ENCODE measurements at places on chromosomes 12 and 14.

DNA sequence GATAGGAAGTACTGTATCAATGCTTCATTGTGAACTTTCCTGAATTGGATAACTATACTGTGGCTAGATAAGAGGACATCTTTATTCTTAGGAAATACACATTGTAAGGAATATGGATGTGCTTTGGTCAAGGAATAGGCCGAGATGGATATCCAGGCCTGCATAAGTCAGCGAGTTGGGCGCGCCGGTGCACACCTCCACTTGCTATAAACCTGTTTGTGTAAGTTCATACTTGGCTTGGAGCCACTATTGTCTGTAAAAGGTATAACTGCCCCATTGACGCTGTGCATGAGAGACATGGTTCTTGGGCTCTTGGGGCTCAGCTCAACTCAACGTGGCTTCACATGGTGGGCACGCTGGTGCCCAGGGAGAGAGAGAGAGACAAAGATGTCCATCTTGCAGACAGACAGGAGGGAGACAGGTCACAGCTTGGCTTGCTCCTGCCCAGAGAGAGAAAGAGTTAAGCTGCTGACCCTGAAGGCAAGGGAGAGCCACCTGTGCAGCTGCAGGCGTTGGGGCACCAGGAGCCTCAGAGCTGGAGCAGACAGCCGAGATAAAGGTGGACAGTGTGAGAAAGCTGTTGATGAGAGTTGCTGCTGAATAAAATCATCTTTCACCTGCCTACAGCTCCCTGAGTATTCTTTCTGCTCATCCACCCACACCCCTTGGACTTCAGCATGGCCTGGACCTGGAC is 34.1 kb upstream of the COCH start:
- no peak for DNase-seq

DNA sequence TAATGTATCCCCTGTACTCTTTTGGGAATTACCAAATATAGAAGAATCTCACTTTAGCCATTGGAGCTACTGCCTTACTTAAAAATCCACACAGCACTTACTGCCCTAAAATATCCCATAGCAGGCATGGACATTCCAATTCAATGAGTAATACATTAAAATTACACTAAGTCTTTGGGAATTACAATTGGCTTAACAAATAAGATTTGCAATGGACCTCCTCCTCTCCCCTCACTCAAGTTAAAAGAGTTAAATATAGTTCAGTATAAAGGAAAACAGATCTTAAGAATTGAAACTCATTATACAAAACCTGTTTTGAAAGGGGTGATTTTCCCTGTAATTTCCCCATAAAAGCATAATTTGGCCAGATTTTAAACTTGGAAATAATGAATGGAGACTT is 477.1 kb downstream of the SLC16A7 start:
- no peak for DNase-seq

DNA sequence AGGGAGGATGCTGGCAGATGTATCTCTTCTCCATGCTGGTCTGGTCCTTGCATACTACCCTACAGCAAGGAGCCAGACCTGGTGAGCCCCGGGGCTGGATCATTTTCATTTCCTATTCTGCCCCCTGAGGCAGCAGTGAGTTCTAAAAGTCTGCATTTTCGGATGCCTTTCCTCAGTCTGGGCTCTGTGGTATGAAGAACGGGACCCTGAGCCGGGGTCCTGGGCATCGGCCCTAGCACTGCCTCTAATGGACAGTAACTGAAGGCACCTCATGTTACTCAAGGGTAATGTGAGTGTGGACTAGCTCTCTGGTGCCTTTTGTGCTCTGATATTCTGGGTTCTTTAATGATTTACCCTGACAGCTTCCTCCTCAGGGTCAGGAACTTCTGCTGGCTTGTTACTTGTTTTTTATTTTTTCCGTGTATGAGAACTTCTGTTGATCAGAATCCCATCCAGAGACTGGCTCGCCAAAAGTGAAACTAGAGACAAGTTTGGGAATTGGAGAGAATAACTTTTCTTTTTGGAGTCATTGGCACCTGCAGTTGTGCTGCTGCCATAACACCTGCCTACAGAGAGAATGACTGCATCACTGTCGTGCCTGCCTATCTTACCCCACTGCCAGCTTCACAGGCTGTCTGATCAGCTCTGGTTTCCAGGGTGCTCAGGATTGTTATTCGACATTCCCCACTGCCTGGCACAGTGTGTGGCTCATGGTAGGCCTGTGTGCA is 62.3 kb downstream of the SUSD6 start:
- no peak for DNase-seq

DNA sequence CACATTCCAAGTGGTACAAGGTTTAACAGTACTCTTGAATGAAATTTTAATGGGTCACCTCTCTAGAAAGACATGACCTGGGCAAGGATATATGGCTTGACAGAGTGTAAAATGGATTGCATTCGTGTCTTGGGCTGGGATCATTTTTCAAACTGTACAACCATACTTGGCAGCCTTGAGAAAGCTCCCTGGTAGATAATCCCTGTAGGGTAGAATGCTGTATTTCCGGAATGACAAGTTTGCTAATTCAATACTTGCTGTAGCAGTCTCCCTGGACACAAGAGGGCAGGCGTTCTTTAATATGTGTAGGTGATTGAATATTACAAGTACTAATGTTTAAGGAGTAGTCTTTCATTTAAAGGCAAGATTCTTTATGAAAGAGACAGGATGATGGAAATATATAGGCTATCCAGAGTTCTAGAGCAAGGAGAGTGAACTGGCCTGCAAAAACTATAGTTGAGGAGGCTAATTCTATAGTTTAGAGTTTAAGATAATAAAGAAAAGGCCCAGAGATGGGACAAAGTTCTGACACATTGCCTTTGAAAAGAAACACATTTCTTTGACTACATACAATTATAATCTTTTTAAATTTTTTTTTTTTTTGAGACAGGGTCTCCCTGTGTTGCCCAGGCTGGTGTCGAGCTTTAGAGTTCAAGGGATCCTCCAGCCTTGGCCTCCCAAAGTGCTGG is 53.4 kb downstream of the PLBD1 start:
- DNase-seq, result no peak

GRCh38 chr14:39722547-39723273 is 290.5 kb upstream of the FBXO33 start:
- DNase-seq, result no peak

- no peak for DNase-seq
Measured at GRCh38 chr14:55126932-55127459, 2.1 kb upstream of the LGALS3 start.

- no peak for DNase-seq
Measured at GRCh38 chr14:90697132-90697531, 119.1 kb downstream of the TTC7B start.

- no peak for DNase-seq
Measured at GRCh38 chr12:114165921-114166320, 199.8 kb upstream of the RBM19 start.

GRCh38 chr14:65239143-65239937 is 137.0 kb upstream of the MAX start:
- no peak for DNase-seq

DNA sequence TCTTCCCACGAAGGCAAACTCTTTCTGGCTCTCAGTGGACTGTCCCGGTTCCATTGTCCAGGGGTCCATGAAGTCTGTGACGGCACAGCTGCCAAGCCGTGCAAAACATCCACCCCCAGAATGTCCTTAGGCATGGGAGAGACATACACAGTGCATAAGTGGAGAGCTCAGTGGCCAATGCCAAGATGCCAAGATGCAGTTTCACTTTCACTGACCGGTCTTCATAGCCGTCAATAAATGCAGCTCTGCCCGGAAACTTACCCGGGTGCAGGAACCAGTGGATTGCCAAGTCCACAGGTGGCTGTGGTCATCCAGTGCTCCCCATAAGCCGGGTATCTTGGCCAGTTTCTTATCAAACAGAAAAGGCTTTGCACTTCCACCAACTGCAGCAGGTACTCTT is 162.3 kb downstream of the PTCSC3 start:
- no peak for DNase-seq

DNA sequence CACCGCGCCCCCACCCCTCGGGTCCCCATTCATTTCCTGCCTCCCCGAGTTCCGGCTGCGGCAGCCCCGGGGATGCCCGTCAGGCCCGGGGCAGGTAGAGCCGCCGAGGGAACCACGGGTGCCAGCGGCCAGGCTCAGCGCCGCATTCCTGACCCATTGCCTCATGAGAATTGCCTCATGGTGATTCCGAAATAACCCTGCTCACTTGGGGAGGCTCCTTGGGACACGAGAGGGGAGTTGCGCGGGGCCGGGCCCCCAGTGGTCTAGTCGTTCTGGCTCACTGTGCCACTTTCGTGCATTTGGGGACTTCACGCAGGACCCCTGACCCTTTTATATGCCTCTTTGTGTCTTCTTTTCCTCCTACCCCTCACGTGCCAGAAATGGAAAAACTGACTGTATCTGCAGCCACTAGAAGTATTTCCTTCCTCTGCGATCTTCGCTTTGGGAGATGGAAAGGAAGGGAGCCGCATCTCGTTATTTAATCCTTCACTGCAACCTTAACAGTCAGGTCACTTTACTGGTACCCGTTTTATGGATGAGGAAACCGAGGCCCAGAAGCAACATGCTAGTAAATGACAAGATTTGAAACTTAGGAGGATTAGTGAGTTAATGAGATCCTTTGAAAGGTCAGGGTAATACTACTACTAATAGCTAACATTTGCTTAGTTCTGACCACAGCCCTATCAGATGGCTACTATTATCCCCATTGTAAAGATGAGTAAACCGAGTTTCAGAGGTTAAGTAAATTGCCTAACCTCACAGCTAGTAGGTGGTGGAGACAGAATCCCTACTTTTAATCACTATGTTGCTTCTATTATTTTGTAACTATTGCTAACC is 768 bp downstream of the PTPN11 start:
- DNase-seq, result no peak

DNA sequence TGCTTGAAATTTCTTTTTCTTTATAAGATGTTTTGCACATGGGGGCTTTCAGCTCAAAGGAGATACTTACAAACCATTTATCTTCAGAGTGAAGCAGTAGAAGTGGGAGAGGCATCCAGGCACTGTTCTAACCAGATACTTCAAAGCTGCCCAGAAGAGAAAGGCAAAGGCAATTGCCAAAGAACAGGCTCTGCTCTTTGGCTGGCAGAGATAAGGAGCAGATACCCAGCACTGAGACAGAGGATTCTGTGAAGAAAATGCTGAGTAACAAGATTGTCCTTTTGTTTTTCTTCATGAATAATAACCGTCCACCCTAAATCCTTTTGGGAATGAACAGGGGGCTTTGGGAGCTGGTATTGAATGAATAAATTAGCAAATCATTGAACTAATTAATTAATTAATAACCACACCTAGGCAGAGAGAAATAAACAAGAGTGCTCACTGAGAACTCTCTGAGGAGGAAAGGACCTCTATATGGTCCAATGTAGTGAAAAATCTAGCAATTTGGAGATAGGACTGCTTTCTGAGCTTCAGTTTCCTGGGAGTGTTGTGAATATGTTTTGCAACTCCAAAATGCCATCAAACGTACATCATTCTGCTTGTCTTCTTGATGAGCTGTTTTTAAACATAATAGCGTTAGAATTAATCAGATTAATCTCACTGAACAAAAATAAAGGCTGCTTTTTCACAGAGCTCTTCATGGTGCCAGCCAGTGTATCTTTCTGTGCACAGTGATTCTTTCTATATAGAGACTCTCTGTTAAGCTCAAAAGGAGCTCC is 192.8 kb upstream of the AMIGO2 start:
- DNase-seq, result no peak

DNA sequence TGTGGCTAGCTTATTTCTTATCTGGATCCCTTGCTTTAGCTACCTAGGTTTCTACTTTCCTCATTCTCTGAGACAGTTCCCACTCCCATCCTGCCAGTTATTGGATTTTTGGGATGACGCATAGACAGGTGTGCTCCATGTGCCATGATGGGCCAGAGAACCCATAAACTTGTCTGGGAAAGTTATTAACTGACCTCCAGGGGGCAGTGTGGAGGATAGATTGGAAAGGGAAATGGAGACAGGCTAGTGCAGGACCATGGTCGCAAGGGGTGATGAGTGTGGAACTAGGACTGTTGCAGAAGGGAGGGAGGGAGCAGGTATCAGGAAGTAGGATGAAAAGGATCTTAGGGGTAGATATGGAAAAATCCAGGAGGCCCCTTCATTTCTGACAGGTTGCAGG is 80.3 kb downstream of the ESRRB start:
- DNase-seq, result no peak

- no peak for DNase-seq
Measured at GRCh38 chr12:31574803-31575575, 15.9 kb downstream of the DENND5B start.

DNA sequence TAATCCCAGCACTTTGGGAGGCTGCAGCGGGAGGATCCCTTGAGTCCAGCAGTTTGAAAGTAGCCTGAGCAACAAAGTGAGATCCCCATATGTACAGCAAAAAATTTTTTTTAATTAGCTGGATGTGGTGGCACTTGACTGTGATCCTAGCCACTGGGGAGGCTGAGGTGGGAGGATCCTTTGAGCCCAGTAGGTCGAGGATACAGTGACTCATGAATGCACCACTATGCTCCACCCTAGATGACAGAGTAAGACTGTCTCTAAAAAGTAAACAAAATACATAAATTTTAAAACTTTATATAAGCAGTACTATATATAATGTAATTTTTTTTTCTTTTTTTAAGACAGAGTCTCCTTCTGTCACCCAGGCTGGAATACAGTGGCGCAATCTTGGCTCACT is 115.4 kb downstream of the ESR2 start:
- DNase-seq, result no peak

DNA sequence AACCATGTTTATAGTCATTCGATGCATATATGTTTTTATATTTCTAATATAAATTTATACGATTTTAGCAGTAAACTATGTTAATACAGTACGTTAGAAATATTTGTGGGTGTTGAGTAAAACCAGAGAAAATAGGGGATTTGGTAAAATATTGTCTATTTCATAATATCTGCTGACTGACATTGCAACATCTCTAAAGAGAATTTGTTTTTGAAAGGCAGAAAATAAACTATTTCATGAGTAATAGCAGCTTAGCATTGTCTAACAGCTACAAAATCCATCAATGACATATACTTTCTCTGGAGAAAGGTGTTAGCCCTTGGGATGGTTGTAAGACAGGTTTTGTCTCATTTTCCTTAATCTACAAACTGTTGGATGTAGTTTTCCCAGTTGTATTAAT is 144.9 kb downstream of the PDE3A start:
- no peak for DNase-seq

- no peak for DNase-seq
Measured at GRCh38 chr14:51211149-51211548, 28.9 kb upstream of the TMX1 start.

DNA sequence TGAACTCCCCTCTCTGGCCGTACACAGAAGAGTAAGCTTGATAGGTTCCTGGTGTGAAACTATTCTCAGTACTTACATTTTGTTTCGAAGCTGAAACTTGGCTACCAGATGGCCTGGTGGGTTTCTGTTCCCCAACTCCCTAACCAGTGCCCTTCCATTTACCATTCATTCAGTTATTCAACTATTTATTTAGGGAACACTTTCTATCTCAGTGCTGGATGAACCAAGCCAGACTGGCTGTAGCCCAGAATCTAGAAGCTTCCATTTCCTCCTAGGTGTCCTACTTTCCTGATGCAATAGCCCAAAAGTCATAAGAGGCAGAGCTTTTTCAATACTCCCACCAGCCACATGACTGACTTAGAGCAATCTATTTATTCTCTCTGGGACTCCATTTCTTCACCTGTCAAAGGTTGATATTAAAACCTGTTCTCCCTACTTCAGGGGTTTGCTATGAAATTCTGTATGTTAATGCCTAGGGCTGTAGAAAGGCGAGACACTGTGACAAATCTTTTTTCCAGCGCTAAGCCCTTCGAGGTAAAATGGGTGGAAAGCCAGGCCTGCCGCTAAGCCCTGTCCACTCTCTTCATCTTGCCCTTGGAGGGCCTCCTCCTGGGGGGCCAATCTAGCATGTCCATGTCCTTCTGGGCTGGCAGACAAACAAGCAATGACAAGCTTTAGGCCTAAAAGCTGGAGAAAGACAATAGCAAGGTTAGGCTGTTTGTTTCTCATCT is 8.1 kb upstream of the IRF2BPL start:
- DNase-seq, result no peak

GRCh38 chr12:91040096-91040755 is 17.6 kb downstream of the KERA start:
- DNase-seq, result no peak
